Aortic smooth muscle cell (primary cell): ENCODE measurements at places on chromosomes 6 and 20. TPM values are rescaled to one million over a fixed set of nuclear protein-coding genes. Genes with fewer than 3 reads are reported as not detected.

STMND1 gene
- total RNA-seq = not detected in 2 replicates

SLC22A3 gene
- total RNA-seq = 0.92 and 3.4 TPM in 2 replicates

HUS1B gene
- total RNA-seq = 0.66 and 0.99 TPM in 2 replicates

PTGIS gene
- total RNA-seq = 193 and 321 TPM in 2 replicates

NEU1 gene
- 60.4 and 69.0 TPM in 2 replicates for total RNA-seq

PGC gene
- not detected in 2 replicates for total RNA-seq

RAET1E gene
- 0.56 and 1.8 TPM in 2 replicates for total RNA-seq

GABRR1 gene
- not detected in 2 replicates for total RNA-seq

CUL7 gene
- 28.1 and 36.9 TPM in 2 replicates for total RNA-seq

C6orf15 gene
- total RNA-seq = not detected in 2 replicates

VSX1 gene
- total RNA-seq = not detected in 2 replicates

PRL gene
- not detected in 2 replicates for total RNA-seq

NUP43 gene
- total RNA-seq = 16.0 and 16.3 TPM in 2 replicates

RAD21L1 gene
- total RNA-seq = 0.13 TPM in 1 of 2 replicates, not detected in the other

MYLK4 gene
- 0.53 and 0.87 TPM in 2 replicates for total RNA-seq

LSM2 gene
- total RNA-seq = 17.9 and 25.9 TPM in 2 replicates

NKAIN4 gene
- not detected in 2 replicates for total RNA-seq

FOXC1 gene
- 29.8 and 36.5 TPM in 2 replicates for total RNA-seq

OR2J3 gene
- total RNA-seq = not detected in 2 replicates

NMBR gene
- total RNA-seq = 0.12 TPM in 1 of 2 replicates, not detected in the other

TGIF2 gene
- 3.8 and 5.5 TPM in 2 replicates for total RNA-seq

OR2H1 gene
- total RNA-seq = not detected in 2 replicates

TDP2 gene
- 21.3 and 25.1 TPM in 2 replicates for total RNA-seq

ECT2L gene
- total RNA-seq = under 0.01 TPM in 1 of 2 replicates, not detected in the other

COL19A1 gene
- total RNA-seq = not detected in 2 replicates

ATP6V1G2 gene
- total RNA-seq = 3.3 and 4.0 TPM in 2 replicates

HINT3 gene
- total RNA-seq = 26.7 and 29.3 TPM in 2 replicates

LY6G6D gene
- total RNA-seq = not detected in 2 replicates

HLA-DRA gene
- total RNA-seq = 0.53 TPM in 1 of 2 replicates, not detected in the other

PSMF1 gene
- 20.5 and 28.0 TPM in 2 replicates for total RNA-seq

PNLDC1 gene
- total RNA-seq = not detected in 2 replicates

ADGRF4 gene
- total RNA-seq = under 0.01 and 0.13 TPM in 2 replicates

FOXP4 gene
- 1.6 TPM in 2 replicates for total RNA-seq

CDH4 gene
- total RNA-seq = not detected in 2 replicates

ESR1 gene
- 3.9 and 5.4 TPM in 2 replicates for total RNA-seq

C4B gene
- 4.8 and 5.0 TPM in 2 replicates for total RNA-seq

EYA2 gene
- total RNA-seq = 0.50 and 1.2 TPM in 2 replicates

FOXA2 gene
- total RNA-seq = not detected in 2 replicates

VIP gene
- total RNA-seq = not detected in 2 replicates

CST9L gene
- total RNA-seq = not detected in 2 replicates

C20orf144 gene
- total RNA-seq = 0.12 and 0.13 TPM in 2 replicates

PAK1IP1 gene
- total RNA-seq = 17.0 and 18.6 TPM in 2 replicates

RIMS4 gene
- 0.06 TPM in 1 of 2 replicates, not detected in the other for total RNA-seq

GATA5 gene
- total RNA-seq = 0.93 and 1.3 TPM in 2 replicates

SCAND1 gene
- total RNA-seq = 44.1 and 46.1 TPM in 2 replicates

FGD2 gene
- not detected in 2 replicates for total RNA-seq

SLC22A7 gene
- total RNA-seq = not detected in 2 replicates

SEL1L2 gene
- total RNA-seq = not detected in 2 replicates

RUNX2 gene
- total RNA-seq = 0.44 and 0.79 TPM in 2 replicates

STXBP5 gene
- total RNA-seq = 32.0 and 47.6 TPM in 2 replicates

CD93 gene
- 13.4 and 29.6 TPM in 2 replicates for total RNA-seq

GNRH2 gene
- total RNA-seq = 0.26 and 0.50 TPM in 2 replicates

ERVFRD-1 gene
- total RNA-seq = not detected in 2 replicates

ARFGEF3 gene
- 0.25 and 0.26 TPM in 2 replicates for total RNA-seq
